Pulmonary artery endothelial cell (primary cell): ENCODE measurements at places on chromosomes 2 and 18. TPM values are rescaled to one million over a fixed set of nuclear protein-coding genes. Genes with fewer than 3 reads are reported as not detected.

Gene RNF125
- total RNA-seq = 0.53 and 0.60 TPM in 2 replicates

Gene HOXD4
- total RNA-seq = not detected in 2 replicates

Gene VRK2
- 34.9 and 40.0 TPM in 2 replicates for total RNA-seq

Gene CYBRD1
- 36.2 and 61.7 TPM in 2 replicates for total RNA-seq

Gene NEURL3
- not detected in 2 replicates for total RNA-seq

Gene LYPD1
- 29.4 and 66.5 TPM in 2 replicates for total RNA-seq

Gene TRIM54
- not detected in 2 replicates for total RNA-seq

Gene UGT1A3
- not detected in 2 replicates for total RNA-seq

Gene KATNAL2
- 0.33 and 0.63 TPM in 2 replicates for total RNA-seq

Gene RBMS1
- 76.3 and 88.4 TPM in 2 replicates for total RNA-seq

Gene PARD6G
- 0.56 and 0.99 TPM in 2 replicates for total RNA-seq

Gene SP5
- not detected in 2 replicates for total RNA-seq

Gene DYNC2LI1
- 9.1 and 11.2 TPM in 2 replicates for total RNA-seq

Gene ICOS
- not detected in 2 replicates for total RNA-seq

Gene PUM2
- 47.5 and 55.4 TPM in 2 replicates for total RNA-seq

Gene PLCL1
- total RNA-seq = 2.3 and 4.4 TPM in 2 replicates

Gene KCNE4
- total RNA-seq = not detected in 2 replicates

Gene UGT1A10
- not detected in 2 replicates for total RNA-seq

Gene CNDP1
- total RNA-seq = not detected in 2 replicates

Gene GPR75
- 0.92 and 1.8 TPM in 2 replicates for total RNA-seq

Gene ERFE
- total RNA-seq = 0.46 and 0.53 TPM in 2 replicates

Gene PROC
- total RNA-seq = not detected in 2 replicates

Gene ZNF532
- total RNA-seq = 31.0 and 44.0 TPM in 2 replicates

Gene GPR45
- not detected in 2 replicates for total RNA-seq
